ENCODE measurements at places on chromosomes 11 and 22.

GRCh38 chr22:45781459-45781858 is 109.8 kb downstream of the ATXN10 start:
- DNase-seq: no peak

- no peak for DNase-seq
These were observed 33.0 kb downstream of the LRRC10B start for GRCh38 chr11:61541598-61541997.

DNA sequence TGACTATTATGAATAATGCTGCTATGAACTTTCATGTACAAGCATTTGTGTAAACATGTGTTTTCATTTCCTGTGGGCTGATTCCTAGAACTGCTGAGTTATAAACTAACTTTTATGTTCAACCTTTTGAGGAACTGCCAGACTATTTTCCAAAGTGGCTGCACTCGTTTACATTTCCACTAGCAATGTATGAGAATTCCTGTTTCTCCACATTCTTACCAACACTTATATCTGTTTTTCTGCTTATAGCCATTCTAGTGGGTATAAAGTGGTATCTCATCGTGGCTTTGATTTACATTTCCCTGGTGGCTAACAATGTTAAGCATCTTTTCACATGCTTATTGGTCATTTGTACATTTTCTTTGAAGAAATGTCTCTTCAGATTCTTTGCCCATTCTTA is 35.2 kb upstream of the SCUBE2 start:
- no peak for DNase-seq

DNA sequence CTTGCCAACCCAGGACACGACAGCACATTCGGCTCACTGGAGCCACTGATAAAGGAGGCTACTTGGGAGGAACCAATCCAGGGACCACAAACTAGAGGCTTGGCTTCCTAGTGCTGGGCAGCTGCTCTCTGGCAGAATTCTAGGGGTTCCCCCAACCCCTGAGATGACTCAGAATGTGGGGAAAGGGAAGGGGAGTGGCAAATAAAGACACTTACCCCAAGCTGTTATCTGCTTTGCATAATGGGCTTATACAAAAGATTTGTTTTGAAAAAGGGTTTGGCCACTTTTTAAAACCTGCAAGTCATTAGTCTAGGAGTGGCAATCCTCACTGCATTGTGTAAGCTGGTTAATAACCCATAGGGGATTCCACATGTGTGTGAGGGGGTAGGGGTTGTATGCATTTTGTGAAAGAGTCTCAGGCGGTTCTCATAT is 64.1 kb upstream of the LMO1 start:
- DNase-seq: no peak
